Gastroesophageal sphincter (tissue), 4 donors: ENCODE measurements at places on chromosomes 13 and 19. TPM values are rescaled to one million over a fixed set of nuclear protein-coding genes. Genes with fewer than 3 reads are reported as not detected.

PGLYRP1 gene
- not detected for total RNA-seq

PDS5B gene
- 45.0 TPM for total RNA-seq

ZNF497 gene
- 0.77 TPM for total RNA-seq

PEAK3 gene
- not detected for total RNA-seq

APOC4 gene
- total RNA-seq = not detected

FOSB gene
- 38.0 TPM for total RNA-seq

GPR12 gene
- not detected for total RNA-seq

TMEM221 gene
- not detected for total RNA-seq

ZNF583 gene
- 6.9 TPM for total RNA-seq

PCP2 gene
- not detected for total RNA-seq

PCDH8 gene
- 0.27 TPM for total RNA-seq

CYP2A6 gene
- total RNA-seq = not detected

MBD3L2 gene
- total RNA-seq = not detected

KLK3 gene
- not detected for total RNA-seq

OVOL3 gene
- not detected for total RNA-seq

CCDC122 gene
- 3.9 TPM for total RNA-seq

NDFIP2 gene
- 21.6 TPM for total RNA-seq

NLRP11 gene
- not detected for total RNA-seq

LILRB1 gene
- total RNA-seq = 3.4 TPM

MYBPC2 gene
- not detected for total RNA-seq

CEBPA gene
- 7.0 TPM for total RNA-seq

KIR3DL2 gene
- total RNA-seq = not detected

ZNF154 gene
- 12.6 TPM for total RNA-seq

CLEC11A gene
- total RNA-seq = 4.6 TPM

POMP gene
- 58.5 TPM for total RNA-seq

SIGLEC5 gene
- not detected for total RNA-seq

MPHOSPH8 gene
- 44.3 TPM for total RNA-seq

CEACAM4 gene
- 0.93 TPM for total RNA-seq

ATXN8OS gene
- total RNA-seq = not detected

FCAR gene
- total RNA-seq = 4.9 TPM

PDX1 gene
- not detected for total RNA-seq

IFNL3 gene
- total RNA-seq = not detected

CGB5 gene
- total RNA-seq = not detected

OR7D2 gene
- total RNA-seq = 0.17 TPM

TSSK6 gene
- 0.81 TPM for total RNA-seq

RNF6 gene
- total RNA-seq = 29.5 TPM

PHF11 gene
- total RNA-seq = 34.9 TPM

SGCG gene
- total RNA-seq = 1.3 TPM

RAB3A gene
- total RNA-seq = 3.8 TPM

IL12RB1 gene
- 1.3 TPM for total RNA-seq

CLIP3 gene
- total RNA-seq = 26.8 TPM

ANGPTL8 gene
- not detected for total RNA-seq

SEMA6B gene
- 2.0 TPM for total RNA-seq

ZNF208 gene
- total RNA-seq = 5.8 TPM

ZNF878 gene
- not detected for total RNA-seq

OR7C1 gene
- not detected for total RNA-seq

CYP4F12 gene
- total RNA-seq = 5.1 TPM

N4BP2L2 gene
- 171 TPM for total RNA-seq

KIR2DL1 gene
- not detected for total RNA-seq

STOML3 gene
- total RNA-seq = not detected
